Activated CD8-positive, alpha-beta T cell treated with anti-CD3 and anti-CD28 coated beads, Interleukin-2, amount 10 ng/mL, durations not matched to agents 7 days and 5 days (primary cell): ENCODE measurements at places on chromosomes 1 and 21.

DNA sequence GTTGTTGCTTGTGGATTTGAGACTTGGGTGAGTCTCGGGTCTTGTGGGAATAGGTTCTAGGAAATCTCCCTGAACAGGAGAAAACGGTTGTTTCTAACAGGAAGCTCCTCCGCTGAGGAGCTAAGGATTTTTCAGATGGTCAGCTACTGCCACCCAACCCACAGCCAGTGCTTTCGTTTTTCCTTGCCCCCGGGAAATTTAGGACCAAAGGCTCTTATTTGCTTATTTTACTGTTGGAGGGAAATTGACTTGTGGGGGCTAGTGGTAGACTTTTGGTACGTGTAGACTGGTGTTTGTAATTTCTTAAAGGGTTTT lies 792 bp downstream of the SNX7 start:
- H3K4me1 ChIP-seq = peaks cover 10% of the 10 kb centered on the region
- H3K27ac ChIP-seq = no peak overlapping the region
- peaks cover 41% of the 10 kb centered on the region for H3K27me3 ChIP-seq
- no peaks in the 10 kb centered on the region for H3K36me3 ChIP-seq
- H3K4me3 ChIP-seq = peak overlapping the region; percentile 67

DNA sequence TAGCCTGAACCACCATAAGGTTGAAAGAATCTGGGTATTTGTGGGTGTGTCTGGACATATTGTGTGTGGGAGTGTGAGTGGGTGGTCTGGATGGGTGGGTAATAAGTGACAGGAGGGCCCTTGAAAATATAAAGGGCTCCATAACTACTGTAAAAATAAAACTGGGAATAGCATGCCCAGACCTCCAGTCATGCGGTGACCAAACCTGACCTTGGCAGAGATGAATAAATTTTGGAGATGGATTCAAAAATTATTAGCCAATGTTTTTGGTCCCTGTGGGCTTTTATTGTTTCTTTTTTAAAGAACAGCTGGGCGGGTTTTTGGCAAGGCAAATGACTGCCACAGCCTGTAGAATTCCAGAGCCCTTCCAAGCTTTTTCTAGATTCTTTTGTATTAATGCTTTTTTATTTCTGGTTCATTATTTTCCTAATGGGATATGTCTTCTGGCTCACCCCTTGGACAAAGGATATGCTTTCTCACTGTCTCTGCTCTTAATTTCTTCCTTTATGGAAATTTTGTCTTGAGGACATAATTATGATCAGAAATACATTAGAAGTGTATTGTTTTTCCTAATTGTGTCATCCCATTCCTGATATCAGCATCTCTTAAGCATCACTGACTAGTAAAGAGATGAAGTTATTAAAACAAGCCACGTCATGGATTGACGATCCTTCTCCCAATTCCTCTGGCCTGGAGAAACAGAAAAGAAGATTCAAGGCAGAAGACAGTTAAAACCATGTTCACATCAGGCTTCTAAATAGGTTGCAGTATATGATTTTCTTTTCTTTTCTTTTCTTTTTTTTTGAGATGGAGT lies 69.5 kb downstream of the NTMT2 start:
- DNase-seq = no peak
- no peak overlapping the region for H3K4me3 ChIP-seq
- no peak overlapping the region for H3K27ac ChIP-seq
- no peaks in the 10 kb centered on the region for H3K36me3 ChIP-seq
- no peaks in the 10 kb centered on the region for H3K4me1 ChIP-seq

DNA sequence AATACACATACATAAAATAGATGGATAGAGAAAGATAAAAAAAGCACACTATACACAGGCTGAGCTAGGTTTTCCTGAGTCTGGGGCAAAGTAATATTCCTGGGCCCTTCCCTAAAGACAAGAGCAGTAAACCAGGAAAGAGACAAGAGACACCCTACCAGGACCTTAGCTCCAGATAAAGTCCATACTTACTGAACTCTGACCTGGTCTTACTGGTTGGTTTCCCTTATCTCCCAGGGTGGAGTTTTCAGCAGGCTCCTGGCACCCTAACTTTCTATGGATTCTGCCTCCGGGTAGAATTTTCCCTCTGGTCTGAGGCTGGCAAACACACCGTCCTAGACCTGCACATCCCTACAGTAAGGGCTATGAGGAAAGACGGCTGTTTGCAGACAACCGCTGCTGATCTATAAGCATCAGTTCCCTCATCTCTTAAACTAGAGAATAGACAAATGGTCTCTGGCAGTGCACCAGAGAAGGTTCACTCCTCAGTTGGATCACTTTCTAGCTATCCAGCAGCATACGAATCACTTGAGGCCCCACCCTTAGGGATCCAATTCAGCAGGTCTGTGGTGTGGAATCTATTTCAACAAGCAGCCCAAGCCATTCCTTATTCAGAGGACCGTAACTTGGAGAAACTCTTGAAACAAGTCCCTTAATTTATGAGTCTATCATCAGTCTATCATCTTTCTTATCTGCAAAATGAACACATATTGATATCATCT lies 52.0 kb downstream of the ARHGEF11 start:
- peaks cover 40% of the 10 kb centered on the region for H3K27me3 ChIP-seq
- no peak overlapping the region for H3K27ac ChIP-seq
- no peak overlapping the region for H3K4me3 ChIP-seq

DNA sequence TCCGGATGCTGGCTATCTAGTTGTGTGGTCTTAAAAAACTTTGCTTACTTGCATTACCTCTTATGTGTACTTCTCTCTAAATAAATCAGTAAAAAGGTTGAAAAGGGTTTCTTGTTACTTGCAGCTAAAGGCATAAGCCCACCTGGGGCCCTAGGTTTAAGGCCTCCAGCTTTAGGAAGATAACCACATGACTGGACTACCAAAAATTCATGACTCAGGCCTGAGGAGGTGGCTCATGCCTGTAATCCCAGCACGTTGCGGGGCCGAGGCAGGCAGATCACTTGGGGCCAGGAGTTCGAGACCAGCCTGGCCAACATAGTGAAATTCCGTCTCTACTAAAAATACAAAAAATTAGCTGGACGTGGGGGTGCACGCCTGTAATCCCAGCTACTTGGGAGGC lies 142.9 kb downstream of the APP start:
- no peak for DNase-seq
- no peak overlapping the region for H3K27ac ChIP-seq
- H3K27me3 ChIP-seq = no peaks in the 10 kb centered on the region
- no peaks in the 10 kb centered on the region for H3K36me3 ChIP-seq
- no peaks in the 10 kb centered on the region for H3K4me1 ChIP-seq

- H3K4me3 ChIP-seq = no peak overlapping the region
- no peaks in the 10 kb centered on the region for H3K4me1 ChIP-seq
- H3K36me3 ChIP-seq = no peaks in the 10 kb centered on the region
- DNase-seq = no peak
- no peak overlapping the region for H3K27ac ChIP-seq
Measured at GRCh38 chr1:101964708-101965107, 32.0 kb downstream of the OLFM3 start.

GRCh38 chr1:160284220-160284781 lies 632 bp downstream of the PEX19 start:
- peak overlapping the region; percentile 96 for H3K4me3 ChIP-seq
- H3K27ac ChIP-seq = peak overlapping the region; percentile 92
- H3K36me3 ChIP-seq = peaks cover 33% of the 10 kb centered on the region
- H3K4me1 ChIP-seq = peaks cover 20% of the 10 kb centered on the region
- no peak for DNase-seq
- H3K27me3 ChIP-seq = no peaks in the 10 kb centered on the region

DNA sequence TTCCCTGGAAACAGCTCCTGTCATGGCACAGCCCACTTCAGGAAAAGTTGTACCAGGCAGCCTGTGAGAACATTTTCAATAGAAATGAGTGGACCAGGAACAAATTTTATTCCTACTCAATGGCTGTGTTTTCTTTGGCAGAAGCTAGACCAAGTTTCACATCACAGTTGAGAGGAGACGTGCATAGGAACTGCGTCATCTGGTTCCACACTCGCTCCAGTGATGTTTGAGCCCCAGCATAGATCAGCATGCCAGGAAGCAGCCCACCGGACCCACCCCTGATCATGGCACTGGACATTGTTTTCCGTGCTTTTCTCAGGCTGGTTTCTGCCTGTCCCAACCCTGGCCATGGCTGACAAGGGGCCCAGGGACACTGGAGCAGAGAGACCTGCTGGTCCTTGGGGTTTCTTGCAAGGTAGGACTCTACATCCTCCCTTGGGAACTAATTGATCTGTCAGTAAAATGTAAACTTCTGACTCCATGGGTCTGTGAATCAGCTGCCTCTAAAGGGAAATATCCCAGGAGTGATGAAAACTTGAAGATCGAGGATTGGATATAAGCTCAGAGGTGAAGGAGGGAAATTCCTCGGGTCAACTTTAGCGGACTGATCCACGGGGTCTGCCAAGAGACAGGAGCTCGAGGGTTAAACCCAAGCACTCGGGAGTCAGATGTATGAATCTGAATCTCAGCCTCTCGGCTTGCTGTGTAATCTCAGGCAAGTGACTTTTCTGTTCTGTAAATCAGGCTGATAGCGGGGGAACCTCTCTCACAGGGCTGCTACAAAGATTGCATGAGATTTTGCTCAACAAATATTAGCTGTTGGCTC lies 35.7 kb downstream of the NEK2 start:
- no peak overlapping the region for H3K27ac ChIP-seq
- H3K36me3 ChIP-seq = no peaks in the 10 kb centered on the region
- DNase-seq = no peak
- H3K4me1 ChIP-seq = peaks cover 11% of the 10 kb centered on the region
